Activated CD4-positive, alpha-beta memory T cell treated with anti-CD3 and anti-CD28 coated beads for 36 hours (primary cell): ENCODE measurements at places on chromosomes 3 and 15. TPM values are rescaled to one million over a fixed set of nuclear protein-coding genes. Genes with fewer than 3 reads are reported as not detected.
A peak's percentile ranks its signal among the peaks of the same experiment; 100 is the strongest.

The GOLGA6B gene
- not detected for total RNA-seq

The PLA1A gene
- total RNA-seq: 0.34 TPM

The AMIGO3 gene
- not detected for total RNA-seq

The AADACL2 gene
- not detected for total RNA-seq

- peaks cover 28% of the 10 kb centered on the region for H3K4me1 ChIP-seq
- DNase-seq: no peak
- H3K27me3 ChIP-seq: peaks cover 2% of the 10 kb centered on the region
- peaks cover 3% of the 10 kb centered on the region for H3K36me3 ChIP-seq
- no peak overlapping the region for H3K27ac ChIP-seq
- peak overlapping the region; percentile 65 for H3K4me3 ChIP-seq
Measured at GRCh38 chr3:9914559-9915253, 2.2 kb upstream of the IL17RC start.

DNA sequence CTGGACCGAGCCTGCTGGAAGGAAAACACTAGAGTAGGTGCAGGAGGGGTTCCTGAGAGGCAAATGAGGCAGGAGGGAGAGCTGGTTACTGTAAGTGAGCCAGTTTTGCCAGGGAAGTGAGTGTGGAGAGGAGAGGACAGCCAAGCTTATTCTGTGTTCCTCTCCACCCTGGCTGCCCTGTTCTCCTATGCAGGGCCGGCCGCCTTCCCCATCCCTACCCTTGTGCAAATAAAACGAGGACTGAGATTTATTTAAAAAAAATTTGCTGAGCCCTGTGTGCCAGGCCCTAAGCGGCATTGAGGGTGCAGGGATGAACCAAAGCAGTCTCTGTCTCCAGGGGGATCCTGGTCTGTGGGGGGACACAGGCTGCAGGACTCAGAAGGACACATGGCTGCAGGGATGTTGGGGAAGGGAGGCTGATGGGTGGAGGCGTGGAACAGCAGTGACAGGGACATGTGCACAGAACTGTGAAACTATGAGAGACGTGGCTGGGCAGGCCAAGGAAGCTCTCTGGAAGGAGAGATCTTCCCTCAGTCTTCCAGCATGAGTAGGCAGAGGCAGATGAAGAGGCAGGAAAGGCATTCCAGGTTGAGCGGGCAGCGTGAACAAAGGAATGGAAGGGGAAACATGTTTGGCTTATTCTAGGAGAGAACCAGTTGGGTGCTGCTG is 12.1 kb downstream of the CORO2B start:
- no peak overlapping the region for H3K27ac ChIP-seq
- no peak overlapping the region for H3K4me3 ChIP-seq
- no peaks in the 10 kb centered on the region for H3K36me3 ChIP-seq
- peaks cover 7% of the 10 kb centered on the region for H3K27me3 ChIP-seq
- no peak for DNase-seq

GRCh38 chr3:57043518-57043917 is 16.9 kb upstream of the SPATA12 start:
- peaks cover 19% of the 10 kb centered on the region for H3K27me3 ChIP-seq
- no peaks in the 10 kb centered on the region for H3K4me1 ChIP-seq
- no peak overlapping the region for H3K4me3 ChIP-seq
- DNase-seq: no peak
- no peak overlapping the region for H3K27ac ChIP-seq

DNA sequence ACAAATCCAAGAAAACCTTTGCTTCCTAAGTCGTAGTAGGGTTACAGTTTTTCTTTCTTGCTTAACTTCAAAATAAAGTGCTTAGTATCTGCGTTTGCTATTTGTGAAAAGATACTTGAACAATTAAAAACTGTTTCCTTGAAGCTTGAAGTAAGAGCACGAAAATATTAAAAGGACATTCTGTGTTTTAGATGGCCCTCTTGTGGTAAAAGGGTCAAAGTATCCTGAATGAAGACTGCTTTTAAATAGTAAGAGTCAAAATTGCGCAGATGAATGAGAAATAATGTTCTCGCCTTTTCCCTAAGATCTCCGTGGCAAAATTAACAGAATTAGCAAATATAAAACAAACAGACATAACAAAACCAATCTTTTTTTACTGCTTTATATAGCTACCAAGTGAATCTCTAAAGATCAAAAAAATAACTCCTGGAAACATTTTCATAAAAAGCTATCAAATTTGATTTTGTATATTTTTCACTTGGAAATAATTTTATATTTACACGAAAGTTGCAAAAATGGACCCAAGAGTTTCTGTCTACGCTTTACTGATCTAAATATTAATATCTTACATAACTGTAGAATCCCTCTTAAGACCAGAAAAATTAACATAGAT is 175.4 kb downstream of the MBNL1 start:
- peaks cover 22% of the 10 kb centered on the region for H3K36me3 ChIP-seq
- H3K4me3 ChIP-seq: no peak overlapping the region
- DNase-seq: no peak
- no peaks in the 10 kb centered on the region for H3K27me3 ChIP-seq
- H3K4me1 ChIP-seq: peaks cover 66% of the 10 kb centered on the region

- peaks cover 7% of the 10 kb centered on the region for H3K4me1 ChIP-seq
- H3K27ac ChIP-seq: no peak overlapping the region
- no peak for DNase-seq
- H3K36me3 ChIP-seq: peaks cover 15% of the 10 kb centered on the region
- no peak overlapping the region for H3K4me3 ChIP-seq
Measured at GRCh38 chr15:100623301-100623700, 20.9 kb downstream of the ASB7 start.

DNA sequence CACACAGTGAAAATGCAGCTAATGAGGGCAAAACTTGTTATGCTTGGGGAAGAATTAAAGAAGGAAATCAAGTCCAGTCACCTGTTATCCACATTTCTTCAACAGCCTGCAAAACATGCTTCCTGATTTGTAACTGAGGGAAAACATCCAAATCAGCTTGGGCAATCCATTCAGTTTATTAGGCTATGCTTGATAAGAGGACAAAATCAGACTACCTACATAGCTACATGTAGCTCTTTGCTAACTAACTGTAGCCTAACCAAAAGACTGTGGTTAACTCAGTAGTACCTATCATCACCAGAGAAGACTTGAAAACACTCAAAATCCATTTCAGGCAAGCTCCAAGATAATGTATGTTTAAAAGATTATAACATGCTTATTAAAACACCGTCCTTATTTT is 436.4 kb downstream of the SHQ1 start:
- DNase-seq: no peak
- peaks cover 18% of the 10 kb centered on the region for H3K36me3 ChIP-seq
- no peak overlapping the region for H3K4me3 ChIP-seq
- no peaks in the 10 kb centered on the region for H3K27me3 ChIP-seq
- no peak overlapping the region for H3K27ac ChIP-seq

DNA sequence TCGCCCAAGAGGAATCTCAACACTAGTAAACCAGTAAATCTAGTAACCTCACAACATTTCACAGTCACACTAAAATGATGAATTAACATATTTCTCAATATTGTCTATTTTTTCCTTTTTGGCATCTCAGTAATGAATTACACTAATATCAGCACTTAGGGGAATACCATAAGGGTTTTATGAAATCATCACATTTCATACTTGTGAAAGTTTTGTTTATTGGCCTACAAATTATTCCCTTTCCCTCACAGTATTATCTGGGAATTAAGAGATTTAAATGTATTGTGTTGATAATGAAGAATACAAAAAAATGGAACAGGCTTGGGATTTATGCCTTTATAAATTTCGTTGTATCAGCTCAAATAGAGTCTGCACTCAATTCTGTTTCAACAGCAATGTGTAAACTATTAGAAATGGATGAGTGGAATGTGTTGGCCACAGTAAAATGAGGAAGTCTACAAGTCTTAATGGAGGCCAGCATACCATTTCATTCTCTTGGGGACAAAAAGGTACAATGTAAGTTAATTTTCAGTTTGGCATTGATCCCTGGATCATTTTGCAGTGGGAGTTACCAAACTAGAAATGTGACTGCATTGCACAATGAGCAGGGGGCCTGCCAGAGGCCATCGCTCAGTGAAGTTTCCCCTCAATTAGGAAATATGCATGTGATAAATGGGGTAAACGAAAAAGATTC is 195.4 kb downstream of the FMN1 start:
- no peak overlapping the region for H3K27ac ChIP-seq
- peaks cover 12% of the 10 kb centered on the region for H3K27me3 ChIP-seq
- H3K36me3 ChIP-seq: no peaks in the 10 kb centered on the region
- no peak overlapping the region for H3K4me3 ChIP-seq
- no peaks in the 10 kb centered on the region for H3K4me1 ChIP-seq

- H3K4me3 ChIP-seq: no peak overlapping the region
- peaks cover 2% of the 10 kb centered on the region for H3K27me3 ChIP-seq
- no peak overlapping the region for H3K27ac ChIP-seq
- no peak for DNase-seq
- no peaks in the 10 kb centered on the region for H3K36me3 ChIP-seq
Measured at GRCh38 chr15:96122077-96123027, 208.1 kb upstream of the NR2F2 start.

- H3K27me3 ChIP-seq: no peaks in the 10 kb centered on the region
- H3K4me1 ChIP-seq: peaks cover 19% of the 10 kb centered on the region
- no peak overlapping the region for H3K4me3 ChIP-seq
- no peak overlapping the region for H3K27ac ChIP-seq
- peaks cover 11% of the 10 kb centered on the region for H3K36me3 ChIP-seq
- DNase-seq: no peak
Measured at GRCh38 chr3:71172951-71173350, 410.6 kb downstream of the FOXP1 start.

DNA sequence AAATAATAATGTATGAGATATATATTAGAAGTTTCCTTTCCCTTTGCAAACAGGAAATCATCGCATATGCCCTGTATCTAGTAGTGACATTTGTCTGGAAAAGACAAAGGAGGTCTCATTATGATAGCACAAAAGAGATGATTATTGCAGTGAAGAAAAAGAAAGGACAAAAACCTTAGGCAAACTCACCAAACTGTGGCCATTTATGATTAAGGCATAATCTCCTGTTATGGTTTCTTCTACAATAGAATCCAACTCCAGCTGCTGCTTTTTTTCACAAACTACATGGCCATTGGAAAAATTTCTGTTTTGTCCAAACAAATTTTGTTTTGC is 218.2 kb downstream of the ATP8B4 start:
- H3K4me1 ChIP-seq: no peaks in the 10 kb centered on the region
- no peak for DNase-seq
- H3K4me3 ChIP-seq: no peak overlapping the region

DNA sequence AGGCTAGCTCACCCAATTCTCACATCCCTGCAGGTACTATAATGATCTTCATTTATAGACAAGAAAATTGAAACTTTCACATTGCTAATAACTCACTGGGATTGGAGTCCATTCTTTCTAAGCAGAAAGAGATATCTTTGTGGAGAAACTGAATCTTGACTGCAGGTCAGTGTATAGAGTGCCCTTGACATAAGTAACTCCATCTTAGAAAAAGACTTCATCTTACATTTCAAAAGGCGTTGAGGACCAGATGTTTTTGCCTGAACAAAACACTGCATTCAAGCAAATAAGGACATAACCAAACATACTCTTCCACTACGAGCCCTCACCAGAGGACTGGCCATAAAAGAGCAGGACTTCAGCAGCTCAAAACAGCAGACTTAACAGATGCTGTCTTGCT is 6.8 kb upstream of the CCR3 start:
- no peak overlapping the region for H3K4me3 ChIP-seq
- peaks cover 2% of the 10 kb centered on the region for H3K4me1 ChIP-seq
- H3K36me3 ChIP-seq: no peaks in the 10 kb centered on the region
- H3K27ac ChIP-seq: no peak overlapping the region

DNA sequence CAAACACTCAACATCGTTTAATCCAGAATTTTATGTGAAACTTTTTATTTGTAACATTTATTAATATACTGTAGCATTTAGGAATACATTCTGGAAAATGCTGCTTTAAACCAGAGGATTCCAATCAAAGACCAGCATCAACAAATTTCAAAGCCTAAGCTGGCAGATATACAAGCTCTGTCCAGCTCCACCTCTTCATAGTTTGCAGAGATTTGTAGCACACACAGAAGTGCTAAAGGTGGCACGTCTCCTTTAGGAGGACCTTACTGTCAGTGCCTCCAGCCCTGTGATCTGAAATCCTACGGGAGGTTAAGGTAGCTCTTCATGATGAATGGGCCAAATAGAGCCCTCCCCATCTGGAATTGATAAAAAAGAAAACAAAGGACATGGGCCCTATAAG is 329.7 kb upstream of the NECTIN3 start:
- no peak overlapping the region for H3K27ac ChIP-seq
- no peaks in the 10 kb centered on the region for H3K36me3 ChIP-seq
- no peaks in the 10 kb centered on the region for H3K27me3 ChIP-seq
- H3K4me3 ChIP-seq: no peak overlapping the region

DNA sequence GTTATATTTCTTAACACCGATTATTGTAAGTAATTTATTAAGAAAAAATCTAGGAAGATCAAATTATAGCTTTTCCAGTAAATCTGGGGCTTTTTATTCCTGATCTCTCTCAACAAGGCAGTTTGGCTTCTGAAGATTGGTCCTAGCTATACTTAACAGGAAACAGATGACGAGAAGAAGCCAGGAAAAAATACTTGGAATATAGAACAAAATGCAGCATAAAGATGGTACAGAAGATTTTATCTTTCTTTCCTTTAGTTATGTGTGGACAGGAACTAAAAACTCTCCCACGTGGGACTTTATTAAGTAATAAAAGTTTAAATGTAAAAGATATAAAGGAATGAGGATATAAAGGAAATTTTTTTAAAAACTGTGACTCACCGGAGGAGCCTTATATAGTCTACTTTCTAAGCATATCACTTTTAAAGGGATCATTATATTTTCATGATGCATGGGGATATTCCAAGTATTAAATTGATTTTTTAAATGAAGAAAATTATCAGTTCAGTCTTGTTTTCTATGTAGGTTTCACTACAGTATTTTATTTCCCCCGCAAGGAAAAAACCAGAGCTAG is 8.2 kb downstream of the B3GNT5 start:
- H3K27ac ChIP-seq: no peak overlapping the region
- H3K27me3 ChIP-seq: peaks cover 8% of the 10 kb centered on the region
- peaks cover 2% of the 10 kb centered on the region for H3K4me1 ChIP-seq
- H3K4me3 ChIP-seq: no peak overlapping the region
- no peaks in the 10 kb centered on the region for H3K36me3 ChIP-seq

- H3K36me3 ChIP-seq: no peaks in the 10 kb centered on the region
- no peak overlapping the region for H3K4me3 ChIP-seq
- H3K4me1 ChIP-seq: no peaks in the 10 kb centered on the region
- H3K27ac ChIP-seq: no peak overlapping the region
- H3K27me3 ChIP-seq: no peaks in the 10 kb centered on the region
Measured at GRCh38 chr3:154013736-154014135, 107.5 kb upstream of the ARHGEF26 start.

GRCh38 chr15:43792761-43793476 is 799 bp downstream of the SERF2 start:
- peaks cover 38% of the 10 kb centered on the region for H3K4me1 ChIP-seq
- H3K4me3 ChIP-seq: peak overlapping the region; percentile 95
- H3K27me3 ChIP-seq: no peaks in the 10 kb centered on the region
- peak overlapping the region; percentile 96 for H3K27ac ChIP-seq
- peak; percentile 64 for DNase-seq

DNA sequence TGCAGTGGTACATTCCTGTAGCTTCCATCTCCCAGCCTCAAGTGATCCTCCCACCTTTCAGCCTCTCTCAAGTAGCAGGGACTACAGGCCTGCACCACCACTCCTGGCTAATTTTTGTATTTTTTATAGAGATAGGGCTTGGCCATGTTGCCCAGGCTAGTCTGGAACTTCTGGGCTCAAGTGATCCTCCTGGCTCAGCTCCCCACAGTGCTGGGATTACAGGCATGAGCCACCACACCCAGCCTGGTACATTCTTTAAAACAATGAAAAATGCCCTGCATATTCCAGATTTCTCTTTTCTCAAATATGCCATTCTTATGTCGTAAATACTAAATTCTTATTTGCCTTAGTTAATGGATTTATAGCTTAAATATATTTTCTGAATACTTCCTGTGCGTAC is 581.4 kb downstream of the MECOM start:
- no peaks in the 10 kb centered on the region for H3K4me1 ChIP-seq
- no peaks in the 10 kb centered on the region for H3K27me3 ChIP-seq
- no peak for DNase-seq
- H3K4me3 ChIP-seq: no peak overlapping the region
